ENCODE measurements at places on chromosomes 16 and 17.

GRCh38 chr17:66373944-66374817, 71.8 kb downstream of the PRKCA start:
- DNase-seq: no peak

DNA sequence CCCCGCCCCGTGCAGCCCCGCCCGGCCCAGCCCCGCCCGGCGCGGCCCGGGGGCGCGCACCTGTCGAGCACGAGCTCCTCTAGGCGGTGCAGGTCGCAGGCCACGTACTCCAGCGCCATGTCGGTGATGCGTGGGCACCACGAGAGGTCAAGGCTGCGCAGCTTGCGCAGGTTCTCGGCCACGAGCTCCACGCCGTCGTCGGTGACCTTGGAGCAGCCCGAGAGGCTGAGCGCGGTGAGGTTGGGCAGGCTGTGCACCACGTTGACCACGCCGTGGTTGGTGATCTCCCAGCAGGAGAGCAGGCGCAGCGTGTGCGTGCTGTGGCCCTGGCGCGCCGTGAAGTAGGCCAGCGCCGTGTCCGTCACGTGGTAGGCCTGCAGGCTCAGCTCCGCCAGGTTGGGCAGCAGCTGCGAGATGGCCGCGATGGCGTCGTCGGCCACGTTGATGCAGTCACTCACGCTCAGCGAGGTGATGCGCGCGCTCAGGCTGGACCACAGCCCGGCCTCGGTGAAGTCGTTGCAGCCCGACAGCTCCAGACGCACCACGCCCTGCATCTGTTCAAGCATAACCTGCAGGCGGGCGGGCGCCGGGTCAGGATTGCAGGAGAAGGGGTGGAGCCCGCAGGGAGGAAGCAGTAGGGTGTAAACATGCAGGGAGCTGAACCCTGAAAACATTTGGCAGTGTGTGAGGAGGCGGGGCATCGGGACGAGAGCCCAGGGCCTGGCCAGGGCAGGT, 5.3 kb upstream of the WDR24 start:
- DNase-seq: no peak

DNA sequence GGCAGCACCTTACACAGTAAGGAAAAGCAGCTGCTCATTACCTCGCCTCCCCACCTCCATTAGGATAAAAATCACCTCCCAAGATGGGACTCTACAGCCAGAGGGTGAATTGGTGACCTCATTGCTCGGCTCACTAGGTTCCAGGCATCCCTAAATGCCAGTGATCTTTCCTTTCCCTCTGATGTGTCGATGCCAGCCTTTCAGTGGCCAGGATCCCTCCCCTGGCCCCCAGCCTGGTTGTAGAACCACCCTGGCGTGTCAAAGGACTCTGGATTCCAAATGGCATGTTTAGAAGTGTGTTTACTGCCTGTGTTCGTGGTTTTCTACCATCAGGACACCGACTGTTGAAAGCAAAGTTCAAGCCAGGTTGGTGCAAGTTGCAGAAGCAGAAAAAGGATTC, 72.1 kb upstream of the LYRM9 start:
- DNase-seq: no peak

GRCh38 chr17:14813649-14814370, 451.3 kb downstream of the PMP22 start:
- no peak for DNase-seq

GRCh38 chr17:56648806-56649205, 55.3 kb downstream of the NOG start:
- no peak for DNase-seq

DNA sequence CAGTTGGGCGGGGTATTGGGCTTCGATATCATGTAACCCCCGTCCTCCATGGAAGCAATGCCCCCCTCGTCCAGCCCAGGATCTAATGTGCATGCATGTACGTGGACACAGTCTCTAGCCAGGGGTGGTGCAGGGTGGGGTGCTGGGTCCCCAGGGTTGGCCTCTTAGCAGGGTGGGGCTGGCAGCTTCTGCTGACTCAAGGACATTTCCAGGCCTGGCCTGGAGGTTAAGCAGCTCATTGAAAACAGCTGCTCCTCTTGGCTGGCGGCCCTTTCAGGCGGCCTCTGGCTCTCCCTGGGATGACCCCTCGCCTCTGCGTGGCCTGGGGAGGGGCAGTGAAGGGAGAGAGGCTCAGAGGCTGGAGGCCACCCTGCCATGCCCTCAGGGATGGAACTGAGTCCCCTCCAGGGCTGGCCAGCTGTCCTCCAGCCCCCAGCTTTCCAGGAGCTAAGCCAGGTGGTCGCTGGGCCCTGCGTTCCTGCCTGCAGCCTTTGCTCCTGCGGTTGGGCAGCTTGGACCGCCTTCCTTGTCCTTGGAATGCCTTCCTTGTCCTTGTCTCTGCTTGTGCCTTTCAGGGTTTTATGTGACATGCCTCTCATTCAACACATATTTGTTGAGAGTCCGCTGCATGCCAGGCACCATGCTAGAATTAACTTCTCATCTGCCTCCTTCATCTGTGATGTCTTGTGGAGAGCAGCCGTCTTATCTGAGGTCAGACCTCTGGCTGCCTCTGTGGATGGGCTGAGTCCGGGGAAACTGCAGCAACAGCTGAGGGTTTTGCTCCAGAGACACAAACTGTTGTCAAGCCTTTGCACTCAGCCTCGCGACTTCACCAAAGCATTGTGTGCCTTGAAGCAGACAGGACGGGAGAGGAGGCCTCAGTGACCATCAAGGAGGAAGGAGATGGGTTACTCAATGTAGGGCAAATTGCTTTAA, 26.6 kb downstream of the MRC2 start:
- no peak for DNase-seq

GRCh38 chr17:65277576-65277975, 140.4 kb downstream of the RGS9 start:
- DNase-seq: no peak

GRCh38 chr17:80890196-80890920, 101.3 kb upstream of the CHMP6 start:
- no peak for DNase-seq

GRCh38 chr17:22600644-22601298, 908.4 kb downstream of the KCNJ18 start:
- no peak for DNase-seq

GRCh38 chr17:76727745-76728456, 1.3 kb downstream of the METTL23 start:
- DNase-seq: no peak
